Common myeloid progenitor, CD34-positive (primary cell): ENCODE measurements at places on chromosomes 1 and 21.

- no peak for DNase-seq
Measured at GRCh38 chr21:39014747-39015146, 168.5 kb downstream of the PSMG1 start.

DNA sequence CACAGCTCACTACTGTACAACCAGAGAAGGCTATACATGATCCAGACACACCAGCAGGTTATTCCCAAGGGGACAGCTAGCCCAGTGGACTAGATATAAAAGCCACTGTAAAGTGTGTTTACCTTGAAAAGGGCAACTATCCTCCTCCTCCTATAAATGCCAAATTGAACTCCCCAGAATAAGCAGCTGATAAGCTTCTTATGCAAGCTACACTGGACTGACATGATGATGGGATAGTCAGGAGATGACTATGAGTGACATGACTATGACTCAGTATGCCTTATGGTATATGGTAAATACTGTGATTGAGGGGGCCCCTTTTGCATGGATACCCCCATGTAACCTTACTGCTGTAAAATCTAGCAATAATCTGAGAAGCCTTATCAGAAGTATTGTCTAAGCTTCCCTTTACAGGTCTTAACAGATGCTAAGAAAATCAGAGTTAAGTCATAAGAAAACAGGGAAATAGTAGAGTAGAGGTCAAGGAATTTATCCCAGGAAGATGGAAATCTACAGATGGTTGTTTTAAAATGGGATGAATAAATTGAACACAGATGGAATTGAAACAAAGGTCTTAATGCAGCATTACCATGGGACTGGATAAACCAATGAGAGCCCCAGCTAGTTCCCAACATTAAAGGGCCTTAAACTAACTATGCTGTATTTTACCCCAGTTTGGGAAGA, 55.8 kb downstream of the TRIM33 start:
- DNase-seq, result no peak

- DNase-seq, result peak; percentile 91
Measured at GRCh38 chr1:198253668-198254067, 96.9 kb downstream of the NEK7 start.

DNA sequence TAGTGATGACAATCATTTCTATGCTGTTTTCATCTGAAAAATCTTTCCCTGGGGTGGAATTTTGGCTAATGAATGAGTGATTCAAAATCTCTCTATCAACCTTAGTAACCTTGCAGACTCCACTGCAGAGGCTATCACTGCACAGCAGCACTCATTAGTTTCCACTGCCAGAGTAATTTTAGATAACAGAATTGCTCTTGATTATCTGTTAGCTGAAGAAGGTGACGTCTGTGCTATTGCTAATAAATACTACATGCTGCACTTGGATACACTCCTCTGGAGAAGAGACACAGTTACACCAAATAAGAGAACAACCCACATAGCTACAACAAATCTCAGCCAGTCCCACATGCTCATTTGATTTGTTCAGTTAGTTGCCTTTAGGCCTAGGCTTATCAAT, 1348.4 kb downstream of the NCAM2 start:
- DNase-seq, result no peak

- DNase-seq, result no peak
Measured at GRCh38 chr1:189289346-189289745, 1188.3 kb downstream of the BRINP3 start.

DNA sequence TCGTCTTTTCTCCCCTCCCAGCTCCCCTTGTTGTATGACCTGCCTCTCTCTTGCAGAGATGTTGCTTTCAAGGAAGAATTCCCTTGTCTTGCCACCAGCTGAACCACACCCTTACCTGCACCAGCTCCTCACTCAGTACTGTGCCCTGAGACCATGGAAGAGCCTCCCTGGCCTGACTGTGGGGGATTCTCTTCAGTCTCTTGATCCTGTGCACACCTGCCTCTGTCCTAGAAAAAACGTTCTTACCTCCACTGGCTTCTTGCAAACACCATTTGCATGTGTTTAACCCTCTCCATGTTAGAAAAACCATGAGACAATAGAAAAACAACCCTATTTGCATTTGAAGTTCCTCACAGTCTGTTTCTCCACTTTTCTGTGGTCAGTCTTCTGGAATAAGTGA, 43.3 kb upstream of the FCRL4 start:
- no peak for DNase-seq

GRCh38 chr1:997713-997992, 2.2 kb downstream of the HES4 start:
- DNase-seq, result no peak

GRCh38 chr1:172530000-172530399, 3.0 kb upstream of the SUCO start:
- peak; percentile 58 for DNase-seq

DNA sequence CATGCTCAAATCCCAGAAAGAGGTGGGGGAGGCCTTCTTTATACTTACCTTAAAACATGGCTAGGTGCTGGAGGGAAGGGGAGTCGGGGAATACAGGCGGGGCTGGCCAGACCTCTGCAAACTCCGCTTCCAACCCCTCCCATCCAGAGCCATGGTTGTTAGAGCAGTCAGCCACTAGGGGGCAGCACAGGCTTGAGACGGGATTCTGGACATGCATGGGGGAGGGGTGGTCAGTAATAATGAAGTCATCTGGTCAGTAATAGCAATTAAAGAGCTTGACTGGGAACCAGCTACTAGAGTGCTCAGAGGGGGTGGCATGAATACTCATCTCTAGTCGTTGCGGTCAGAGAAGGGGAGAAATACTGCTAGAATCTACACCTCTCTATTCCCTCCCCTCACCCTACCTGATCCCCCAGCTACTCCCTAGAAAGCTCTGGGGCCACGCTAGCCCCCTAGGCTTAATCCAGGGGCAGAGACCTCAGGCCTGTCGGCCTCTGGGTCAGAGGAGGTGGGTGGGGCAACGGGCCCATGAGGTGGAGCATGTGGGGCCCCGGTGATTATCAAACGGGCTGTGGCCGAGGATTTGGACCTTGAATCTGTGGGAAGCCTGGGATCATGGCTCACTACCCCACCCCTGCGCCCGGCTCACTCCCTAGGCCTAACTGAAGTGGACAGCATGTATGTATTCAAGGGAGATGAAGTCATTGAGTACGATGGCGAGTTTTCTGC, 2.9 kb downstream of the CASQ1 start:
- peak; percentile 68 for DNase-seq

- no peak for DNase-seq
Measured at GRCh38 chr1:226863446-226863845, 7.0 kb upstream of the PSEN2 start.

DNA sequence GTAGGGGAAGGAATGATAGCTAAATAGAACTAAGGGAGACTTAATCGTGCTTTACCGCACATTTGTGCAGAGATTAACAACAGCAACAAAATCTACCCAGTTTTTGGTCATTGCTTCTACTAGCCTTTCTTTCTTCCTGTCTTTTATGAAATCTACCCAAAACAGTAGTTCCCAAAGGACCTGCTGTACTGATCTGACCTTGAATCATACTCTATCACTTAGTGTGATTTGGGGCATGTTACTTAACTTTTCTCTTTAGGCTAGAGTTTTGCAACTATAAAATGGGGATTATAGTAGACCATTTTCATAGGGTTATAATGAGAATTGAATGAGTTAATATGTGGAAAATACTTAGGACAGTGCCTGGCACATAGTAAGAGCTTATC, 30.5 kb upstream of the MACF1 start:
- DNase-seq, result no peak

DNA sequence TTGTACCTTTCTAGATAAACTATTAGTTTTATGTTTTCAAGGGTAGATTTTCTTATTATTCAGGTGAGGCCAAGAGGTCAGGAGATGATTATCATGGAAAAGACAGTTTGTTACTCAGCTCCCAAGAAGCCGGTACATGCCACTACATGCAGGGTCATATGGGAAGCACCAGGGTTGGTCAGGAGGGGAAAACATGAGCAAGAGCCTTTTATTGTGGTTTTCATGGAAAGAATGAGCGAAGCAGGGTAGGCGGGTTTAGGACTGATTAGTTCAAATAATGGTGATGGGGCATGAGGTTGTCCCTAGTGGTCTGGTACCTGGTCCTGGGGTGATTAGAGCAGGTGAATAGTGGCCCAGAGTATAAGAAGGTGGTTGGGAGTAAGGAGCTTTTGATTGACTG, 189.9 kb downstream of the APP start:
- DNase-seq, result no peak

DNA sequence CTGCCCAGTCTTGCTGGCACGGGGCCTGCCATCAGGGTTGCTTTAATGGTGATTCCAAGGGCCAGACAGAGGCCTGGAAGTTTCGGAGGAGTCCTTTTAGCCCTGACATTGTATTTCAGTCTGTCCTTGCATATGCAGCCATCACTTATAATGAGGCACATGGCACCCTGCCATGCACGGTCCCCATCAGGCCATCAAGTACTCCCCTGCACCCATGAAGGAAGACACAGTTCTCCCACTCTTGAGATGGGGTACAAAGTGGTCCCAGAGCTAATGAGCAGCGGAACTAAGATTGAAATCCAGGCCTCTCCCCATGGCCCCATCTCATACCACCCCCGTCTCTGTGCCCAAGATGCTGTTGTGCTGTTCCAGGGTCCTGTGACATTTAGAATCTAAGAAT, 596.6 kb downstream of the PTPRU start:
- DNase-seq, result no peak

DNA sequence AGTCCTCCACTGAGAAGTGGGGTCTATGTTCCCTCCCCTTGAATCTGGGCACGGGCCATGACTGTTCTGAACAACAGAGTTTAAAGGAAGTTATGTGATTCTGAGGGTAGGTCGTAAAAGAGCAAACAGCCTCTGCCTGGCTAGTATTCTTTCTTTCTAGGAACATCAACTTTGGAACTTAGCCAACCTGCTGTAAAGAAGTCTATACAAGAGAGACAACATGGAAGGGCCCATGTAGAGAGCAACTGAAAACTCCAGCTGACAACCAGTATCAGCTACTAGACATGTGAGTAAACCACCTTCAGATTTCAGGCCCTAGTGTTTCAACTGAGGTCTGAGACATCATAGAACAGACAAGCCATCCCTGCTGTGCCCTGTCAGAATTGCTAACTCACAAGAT, 7.5 kb downstream of the SELENOF start:
- DNase-seq, result peak; percentile 32

DNA sequence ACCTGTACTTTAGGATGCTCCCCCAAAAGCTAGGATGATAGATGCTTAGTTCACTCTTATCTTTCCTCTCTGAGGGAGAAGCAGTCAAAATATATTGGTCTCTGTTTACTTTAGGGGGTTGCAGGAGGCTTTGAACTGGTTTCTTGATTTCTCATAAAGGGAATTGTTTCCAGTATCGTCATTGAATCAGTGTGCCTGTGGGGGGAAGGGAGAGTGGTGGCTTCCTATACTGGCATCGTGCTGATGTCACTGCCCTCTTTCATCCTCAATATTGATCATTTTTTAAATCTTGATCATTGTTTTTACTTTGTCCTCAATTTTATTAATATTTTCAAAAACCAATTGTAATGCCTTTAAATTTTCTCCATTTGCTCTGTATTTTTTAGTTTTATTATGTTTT, 40.2 kb upstream of the CFHR3 start:
- DNase-seq, result no peak

DNA sequence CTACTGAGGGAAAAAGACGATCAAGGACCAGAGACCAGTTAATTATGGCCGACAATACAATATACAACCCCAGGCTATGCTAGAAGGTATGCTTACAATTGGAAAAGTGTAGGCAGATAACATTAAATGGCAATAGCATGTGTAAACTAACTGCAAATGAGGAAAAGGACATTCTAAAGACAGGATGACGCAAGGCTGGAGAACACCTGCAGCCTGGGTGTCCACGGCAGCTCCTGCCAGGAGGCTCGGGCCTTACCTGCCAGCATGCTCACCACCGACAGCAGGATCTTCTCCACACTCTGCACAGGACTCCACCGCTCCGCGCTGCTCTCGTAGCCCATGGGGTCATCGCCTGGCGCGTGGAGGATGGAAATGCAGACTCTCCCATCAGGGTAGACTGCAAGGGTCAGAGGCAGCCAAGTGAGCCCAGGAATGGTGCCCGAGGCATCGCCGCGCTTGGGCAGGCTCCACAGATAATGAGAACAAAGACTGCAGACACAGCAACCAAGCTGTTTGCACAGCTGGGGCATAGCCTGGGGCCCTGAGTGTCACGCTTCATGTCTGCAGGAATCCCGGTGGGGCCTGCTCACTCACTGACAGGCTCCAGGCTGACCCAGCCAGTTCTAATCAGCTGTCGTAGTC, 28.2 kb downstream of the UBE2G2 start:
- no peak for DNase-seq

DNA sequence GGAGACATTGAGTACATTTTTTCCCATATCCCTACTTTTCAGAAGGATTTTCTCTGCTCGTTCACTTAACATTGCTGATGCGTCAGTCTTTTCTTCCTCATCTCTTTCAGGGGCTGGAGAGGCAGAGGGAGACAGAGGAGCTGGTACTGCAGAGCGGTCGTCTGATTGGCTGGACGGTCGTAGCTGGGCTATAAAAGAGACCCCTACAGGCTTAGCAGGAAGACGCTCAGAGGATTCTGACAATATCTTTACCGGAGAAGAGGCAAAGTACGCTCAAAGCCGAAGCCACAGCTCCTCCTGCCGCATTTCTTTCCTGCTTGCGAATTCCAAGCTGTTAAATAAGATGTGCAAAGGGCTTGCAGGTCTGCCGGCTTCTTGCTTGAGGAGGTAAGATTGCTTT, at the start of gene RGS4:
Gene RGS4 (plus strand): TSS at position 220 of the 400 bp plus-strand sequence. CDS start 124 bp downstream, at position 344.
- peak; percentile 2 for DNase-seq

DNA sequence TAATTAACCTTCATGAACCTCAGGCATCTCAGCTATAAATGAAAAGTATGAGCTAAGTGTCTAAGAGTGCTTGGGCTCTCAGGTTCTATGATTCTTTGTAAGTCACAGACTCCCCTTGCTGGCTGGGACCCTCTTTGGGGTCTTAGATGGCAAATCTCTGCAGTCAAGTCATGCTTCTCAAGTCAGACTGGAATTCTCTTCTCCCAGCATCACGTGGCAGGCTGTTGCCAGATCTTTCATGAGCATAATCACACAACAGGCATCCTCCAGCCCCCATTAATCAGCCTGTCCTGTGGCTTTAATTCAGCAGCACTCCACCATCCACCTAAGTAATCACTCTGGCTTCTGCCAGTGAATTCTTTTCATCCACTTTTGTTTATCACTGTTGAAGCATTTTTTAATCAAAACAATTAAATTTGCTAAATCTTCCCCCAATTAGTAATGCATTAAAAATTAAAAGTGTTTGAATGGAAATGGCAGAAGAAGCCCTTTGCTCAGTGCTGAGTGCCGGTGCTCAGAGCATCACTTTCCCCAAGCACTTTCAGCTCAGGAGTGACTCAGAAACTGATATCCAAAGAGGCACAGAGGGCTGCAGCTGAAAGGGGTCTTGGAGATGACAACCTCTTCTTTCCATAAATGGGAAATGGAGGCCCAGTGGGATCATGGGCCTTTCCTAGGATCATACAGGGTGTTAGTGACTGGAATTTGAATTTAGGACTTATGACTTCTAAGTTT, 50.2 kb downstream of the C8A start:
- DNase-seq, result no peak
